ENCODE measurements at places on chromosomes 5 and 9. TPM values are rescaled to one million over a fixed set of nuclear protein-coding genes. Genes with fewer than 3 reads are reported as not detected.

Gene IFNB1
- 0.62 TPM for total RNA-seq

Gene CD180
- total RNA-seq: 0.04 TPM

Gene ADRA1B
- not detected for total RNA-seq

Gene DDX4
- not detected for total RNA-seq

Gene FOXI1
- not detected for total RNA-seq
